Mammary microvascular endothelial cell (primary cell): ENCODE measurements at places on chromosomes 1 and 21. TPM values are rescaled to one million over a fixed set of nuclear protein-coding genes. Genes with fewer than 3 reads are reported as not detected.

The ATP1A2 gene
- not detected in 2 replicates for total RNA-seq

The HSF2BP gene
- total RNA-seq, result 0.05 and 0.13 TPM in 2 replicates

The DNAJC6 gene
- total RNA-seq, result 3.2 and 4.1 TPM in 2 replicates

The DNAH14 gene
- total RNA-seq, result 5.5 and 6.9 TPM in 2 replicates

The LCE1C gene
- not detected in 2 replicates for total RNA-seq

The MAN1C1 gene
- total RNA-seq, result 0.30 and 0.67 TPM in 2 replicates

The CFH gene
- 3.2 and 5.6 TPM in 2 replicates for total RNA-seq

The SLC16A4 gene
- total RNA-seq, result 0.20 and 1.5 TPM in 2 replicates

The ADCY10 gene
- total RNA-seq, result not detected in 2 replicates

The LCA5L gene
- 0.07 and 0.74 TPM in 2 replicates for total RNA-seq

The GPR52 gene
- total RNA-seq, result not detected in 2 replicates

The L1TD1 gene
- not detected in 2 replicates for total RNA-seq

The ESPN gene
- 0.67 and 1.1 TPM in 2 replicates for total RNA-seq

The HPDL gene
- 4.7 and 9.3 TPM in 2 replicates for total RNA-seq

The ZZZ3 gene
- 58.2 and 59.0 TPM in 2 replicates for total RNA-seq

The CR1L gene
- 1.00 TPM in 1 of 2 replicates, not detected in the other for total RNA-seq

The CHML gene
- total RNA-seq, result 10.7 and 12.4 TPM in 2 replicates
